Activated T-helper 17 cell treated with anti-CD3 and anti-CD28 coated beads, Interleukin-2, amount 50 U/mL, for 72 hours (primary cell): ENCODE measurements at places on chromosomes 3 and 15.

DNA sequence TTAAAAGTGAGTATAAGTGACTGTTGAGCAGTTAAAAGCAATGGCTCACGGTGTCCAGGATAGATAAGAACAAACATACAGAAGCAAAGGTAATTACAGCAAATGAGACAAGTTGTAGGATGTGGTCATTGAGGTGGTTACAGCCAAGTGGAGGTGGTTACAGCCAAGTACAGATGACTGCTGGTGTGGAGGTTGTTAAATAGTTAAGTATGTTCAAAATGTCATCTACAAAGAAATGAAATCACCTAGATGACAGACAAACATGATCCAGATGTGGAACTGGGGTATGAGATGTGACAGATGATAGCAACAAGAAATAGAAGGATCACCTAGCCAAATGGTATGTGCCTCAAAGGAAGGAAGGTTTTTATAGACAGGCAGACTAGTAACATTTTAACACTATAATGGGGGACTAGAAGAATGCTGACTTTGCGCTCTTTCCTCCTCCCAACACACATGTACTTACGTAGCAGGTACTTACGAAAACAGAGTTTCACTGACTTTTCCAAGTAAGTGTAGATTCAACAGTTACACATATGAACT lies 6.8 kb upstream of the ANKRD28 start:
- ATAC-seq, result peak; percentile 73

DNA sequence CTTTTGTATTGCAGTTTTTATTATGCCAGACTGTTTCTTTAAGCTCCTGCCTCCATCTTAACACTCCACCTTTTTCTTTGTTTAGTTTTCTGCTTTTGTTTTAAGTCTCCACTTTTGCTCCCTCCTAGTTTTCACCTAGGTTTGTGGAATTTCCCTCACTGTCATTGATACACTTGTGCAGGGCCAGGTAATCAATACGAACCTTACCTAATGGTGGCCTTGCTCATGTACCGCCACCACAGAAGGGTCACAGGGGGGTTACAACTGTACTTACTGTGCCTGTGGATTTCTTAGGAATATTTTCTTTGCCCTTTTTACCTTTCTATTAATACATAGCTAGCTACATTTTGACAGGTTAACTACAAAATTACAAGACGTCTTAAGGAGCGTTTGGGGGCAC lies 43.4 kb upstream of the TPM1 start:
- no peak for ATAC-seq

GRCh38 chr3:64149886-64150285 lies 75.4 kb downstream of the PRICKLE2 start:
- ATAC-seq, result no peak

GRCh38 chr15:91929509-91929908 lies 76.0 kb downstream of the SLCO3A1 start:
- ATAC-seq, result no peak
